Endothelial cell of umbilical vein (primary cell): ENCODE measurements at places on chromosomes 7 and 10. TPM values are rescaled to one million over a fixed set of nuclear protein-coding genes. Genes with fewer than 3 reads are reported as not detected.
A peak's percentile ranks its signal among the peaks of the same experiment; 100 is the strongest.

DNA sequence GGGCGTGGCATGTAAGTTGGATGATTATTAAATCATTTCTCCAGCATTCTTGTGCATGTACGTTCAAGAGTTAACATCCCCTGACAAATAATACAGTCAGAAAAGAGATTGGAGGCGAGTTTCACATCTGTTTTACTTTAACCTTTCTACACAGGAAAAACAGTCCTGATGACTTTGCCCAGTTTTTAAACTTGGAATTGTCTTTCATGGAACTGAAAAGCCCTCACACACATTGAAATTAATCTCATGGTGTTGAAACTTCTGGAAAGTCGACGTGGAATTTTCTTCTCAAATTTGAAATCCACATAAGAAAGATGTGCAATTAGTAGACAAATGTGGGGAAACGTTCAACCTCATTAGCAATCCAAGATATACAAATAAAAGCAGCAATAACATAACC lies 31.2 kb upstream of the ZNF438 start:
- no peak for DNase-seq

Gene HECW1
- total RNA-seq: not detected in 2 replicates

- no peak for DNase-seq
These were observed 101.6 kb upstream of the FAM171A1 start for GRCh38 chr10:15472431-15473395.

- DNase-seq: peak; percentile 35
These were observed 1.2 kb downstream of the IGFBP1 start for GRCh38 chr7:45889367-45890067.

DNA sequence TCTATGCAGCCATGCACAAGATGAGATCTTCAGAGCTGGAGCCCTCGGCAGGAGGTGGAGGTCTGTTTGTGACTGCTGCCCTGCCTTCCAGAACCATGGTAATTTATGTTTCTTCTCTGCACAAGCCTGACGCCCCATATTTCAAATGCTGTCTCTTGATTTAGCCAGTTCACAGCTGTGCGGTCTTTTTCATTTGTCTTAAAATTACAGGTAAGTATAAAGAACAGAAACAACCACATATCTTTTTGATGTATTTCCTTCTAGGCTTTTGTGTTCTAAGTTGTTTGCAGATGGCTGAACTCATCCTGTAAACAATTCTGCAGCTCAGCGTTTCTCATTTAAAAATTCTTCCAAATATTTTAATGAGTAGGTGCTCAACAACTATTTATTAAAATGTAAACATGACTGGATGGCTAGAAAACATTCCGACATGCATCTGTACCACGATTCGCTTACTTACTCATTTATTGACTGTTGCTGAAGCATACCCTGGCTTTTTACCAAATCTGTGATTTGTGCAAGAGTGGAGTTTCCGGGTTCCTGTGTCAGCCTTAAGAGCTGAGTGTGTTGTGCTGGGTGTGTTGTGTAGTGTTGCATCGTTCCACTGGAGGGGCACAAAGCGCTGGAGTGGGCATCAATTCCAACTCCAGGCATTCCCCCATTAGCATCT lies 58.9 kb downstream of the PIP4K2A start:
- no peak for DNase-seq

GRCh38 chr10:102511583-102512274 lies 8.0 kb downstream of the SUFU start:
- no peak for DNase-seq

GRCh38 chr7:72057231-72057630 lies 354.9 kb downstream of the CALN1 start:
- DNase-seq: no peak

- DNase-seq: no peak
These were observed 132.9 kb downstream of the KLF6 start for GRCh38 chr10:3651969-3652653.

DNA sequence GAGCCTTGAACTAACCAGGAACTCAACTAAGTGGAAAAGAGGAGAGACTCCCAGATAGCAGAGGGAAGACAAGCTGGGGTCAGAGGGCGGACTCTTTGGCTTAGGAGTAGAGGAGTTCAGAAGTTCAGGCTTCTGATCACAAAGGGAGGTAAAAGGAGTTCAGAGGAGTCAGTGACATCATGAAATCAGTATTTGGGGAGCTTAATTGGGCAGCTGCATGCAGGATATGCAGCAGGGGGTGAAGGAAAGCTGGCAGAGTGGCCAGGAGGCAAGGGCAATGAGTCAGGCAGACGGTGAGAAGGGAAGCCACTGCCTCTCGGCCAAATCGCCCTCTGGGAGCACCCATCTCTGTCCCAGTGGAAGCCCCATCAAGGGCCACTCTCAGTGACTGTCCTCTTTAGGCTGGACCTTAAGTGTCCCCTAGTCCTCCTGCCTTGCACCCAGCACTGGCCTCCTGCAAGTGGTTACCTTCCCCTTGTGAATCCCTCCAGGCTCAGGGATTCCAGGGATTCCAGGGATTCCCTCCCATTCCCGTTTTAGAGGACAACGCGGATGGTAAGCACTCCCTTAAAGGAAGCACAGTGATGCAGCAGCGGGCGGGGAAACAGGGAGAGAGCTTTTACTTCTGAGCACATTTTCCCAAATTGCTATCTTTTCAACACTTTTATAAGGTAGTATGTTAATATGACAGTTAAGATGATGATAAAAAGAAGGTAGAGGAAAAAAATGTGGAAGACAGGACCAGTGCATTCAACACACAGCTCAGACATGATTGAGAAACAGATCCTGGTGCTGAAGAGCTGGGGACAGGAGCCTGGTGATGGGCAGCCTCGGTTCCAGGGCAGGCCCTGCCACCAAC lies 72.6 kb downstream of the KCNMA1 start:
- no peak for DNase-seq

DNA sequence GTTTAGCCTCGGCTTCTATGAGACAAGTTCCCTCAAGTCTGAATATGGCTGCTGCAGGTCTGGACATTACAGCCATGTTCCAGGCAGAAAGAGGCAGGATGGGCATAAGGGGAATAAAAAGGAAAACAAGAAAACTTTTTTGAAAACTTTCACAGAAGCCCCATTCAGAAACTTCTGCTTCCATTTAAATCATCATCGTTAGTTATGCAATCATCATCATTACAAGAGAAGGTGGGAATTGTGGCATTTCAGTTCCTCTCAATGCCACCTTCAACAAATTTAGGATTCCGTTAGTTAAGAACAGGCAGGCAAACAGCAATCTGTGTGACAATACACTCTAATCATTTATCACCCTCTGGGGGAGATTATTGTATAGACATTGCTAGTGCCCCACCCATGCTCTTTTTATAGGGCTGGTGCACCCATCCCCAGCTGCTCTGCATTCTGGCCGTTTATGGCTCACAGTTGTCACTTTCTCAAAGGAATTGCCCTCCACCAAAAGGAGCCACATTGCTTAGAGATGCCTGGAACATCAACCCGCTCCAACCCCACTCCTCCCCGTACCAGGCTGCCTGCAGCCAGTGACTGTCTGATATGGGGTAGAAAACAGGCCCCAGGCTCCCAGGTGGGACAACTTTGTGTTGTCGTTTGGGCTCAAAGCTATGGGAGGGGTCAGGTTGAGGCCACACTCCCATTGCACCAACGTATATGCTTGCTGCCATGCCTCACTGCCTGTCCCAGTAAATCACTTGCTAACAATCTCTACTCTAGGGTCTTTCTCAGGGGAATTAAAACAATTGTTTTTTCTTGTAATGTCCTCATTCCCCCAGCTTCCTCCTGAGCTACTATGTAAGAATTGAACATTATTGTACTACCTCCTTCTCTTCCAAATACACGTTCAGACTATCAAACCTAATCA lies 24.2 kb downstream of the ITGB8 start:
- no peak for DNase-seq

GRCh38 chr10:97475936-97476594 lies 22.2 kb downstream of the MMS19 start:
- DNase-seq: no peak

Gene SKIDA1
- 0.71 and 0.83 TPM in 2 replicates for total RNA-seq

Gene IFIT3
- total RNA-seq: 2.6 and 3.1 TPM in 2 replicates

Gene C1QL3
- total RNA-seq: not detected in 2 replicates

- DNase-seq: no peak
These were observed 186.7 kb upstream of the KLF6 start for GRCh38 chr10:3971713-3972112.

Gene ST8SIA6
- total RNA-seq: 0.35 and 0.51 TPM in 2 replicates

Gene TAS2R4
- 0.88 and 1.4 TPM in 2 replicates for total RNA-seq

Gene PAPOLB
- total RNA-seq: 0.07 TPM in 2 replicates

Gene PALD1
- total RNA-seq: 62.1 and 73.3 TPM in 2 replicates

DNA sequence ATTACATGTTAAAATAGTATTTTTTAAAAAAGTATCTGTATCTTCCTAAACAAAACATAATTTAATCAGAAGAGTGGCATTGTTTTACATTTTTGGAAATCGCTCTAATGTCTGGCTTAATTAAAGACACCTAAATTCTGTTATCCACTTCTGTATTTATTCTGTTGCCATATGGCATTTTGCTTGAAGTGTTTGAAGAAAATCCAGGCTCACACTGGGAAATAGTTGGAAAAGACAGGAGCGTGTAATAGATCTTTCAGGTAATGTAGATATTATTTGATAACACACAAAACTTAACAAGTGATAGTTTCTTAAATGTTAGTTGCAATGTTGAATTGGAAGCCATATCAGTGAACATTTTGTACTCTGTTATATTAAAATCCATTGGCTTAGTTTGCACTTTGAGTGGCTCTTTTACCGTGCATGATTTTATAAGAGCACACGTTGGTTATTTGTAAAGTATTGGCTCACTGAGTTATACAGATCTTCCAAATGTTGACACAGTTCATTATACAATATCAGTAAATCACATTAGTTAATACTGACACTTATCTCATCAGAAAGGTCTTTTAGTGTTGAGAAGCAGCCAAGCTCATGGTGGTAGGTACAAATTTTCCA lies 128.4 kb upstream of the NPVF start:
- no peak for DNase-seq

GRCh38 chr10:30017556-30017955 lies 41.8 kb downstream of the JCAD start:
- DNase-seq: no peak

- DNase-seq: no peak
These were observed 59.8 kb downstream of the TMEM178B start for GRCh38 chr7:141133646-141134045.

Gene COBL
- total RNA-seq: 0.07 and 0.11 TPM in 2 replicates

DNA sequence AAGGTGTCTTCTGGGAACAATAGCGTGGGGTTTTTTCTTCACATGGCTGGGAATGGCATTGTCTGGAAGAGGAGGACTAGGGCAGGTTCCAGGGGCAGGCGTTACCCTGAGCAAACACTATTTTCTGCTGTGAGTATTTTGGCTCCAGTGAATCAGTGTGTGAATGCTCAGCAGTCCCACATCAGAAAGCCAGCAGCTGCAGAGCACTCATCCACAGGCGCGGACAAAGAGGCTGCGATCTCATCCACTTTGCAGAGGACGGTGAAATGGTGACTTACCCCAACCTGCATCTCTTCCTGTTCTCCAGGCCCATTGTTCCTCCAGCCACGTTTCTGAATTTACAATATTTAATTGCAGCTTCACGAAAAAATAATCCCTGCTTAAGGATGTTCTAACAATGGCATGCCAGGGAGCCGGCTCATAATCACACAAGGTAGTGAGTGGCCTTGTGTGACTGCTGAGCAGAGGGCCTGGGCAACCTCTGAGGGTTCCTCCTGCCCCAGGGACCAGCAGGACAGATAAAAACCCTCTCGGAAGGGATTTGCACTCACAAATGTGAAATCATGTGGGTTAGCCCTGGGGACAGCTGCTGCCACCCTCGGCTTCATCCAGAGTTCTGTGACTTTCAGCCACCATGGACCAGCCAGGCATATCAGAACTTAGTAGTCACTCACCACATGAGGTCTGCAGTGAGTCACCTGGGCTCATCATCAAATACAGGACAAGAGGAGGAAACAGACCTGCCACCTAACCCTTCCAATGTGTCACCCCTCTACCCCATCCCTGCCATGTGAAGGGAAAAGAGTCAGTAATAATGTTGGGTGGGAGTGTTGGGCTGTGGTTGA lies 65.0 kb upstream of the EN2 start:
- DNase-seq: no peak

Gene FAM180A
- not detected in 2 replicates for total RNA-seq

Gene TMEM196
- total RNA-seq: not detected in 2 replicates

- no peak for DNase-seq
These were observed 38.2 kb downstream of the FAM53B start for GRCh38 chr10:124705817-124706461.

Gene SPDYE18
- total RNA-seq: 0.35 and 0.66 TPM in 2 replicates

DNA sequence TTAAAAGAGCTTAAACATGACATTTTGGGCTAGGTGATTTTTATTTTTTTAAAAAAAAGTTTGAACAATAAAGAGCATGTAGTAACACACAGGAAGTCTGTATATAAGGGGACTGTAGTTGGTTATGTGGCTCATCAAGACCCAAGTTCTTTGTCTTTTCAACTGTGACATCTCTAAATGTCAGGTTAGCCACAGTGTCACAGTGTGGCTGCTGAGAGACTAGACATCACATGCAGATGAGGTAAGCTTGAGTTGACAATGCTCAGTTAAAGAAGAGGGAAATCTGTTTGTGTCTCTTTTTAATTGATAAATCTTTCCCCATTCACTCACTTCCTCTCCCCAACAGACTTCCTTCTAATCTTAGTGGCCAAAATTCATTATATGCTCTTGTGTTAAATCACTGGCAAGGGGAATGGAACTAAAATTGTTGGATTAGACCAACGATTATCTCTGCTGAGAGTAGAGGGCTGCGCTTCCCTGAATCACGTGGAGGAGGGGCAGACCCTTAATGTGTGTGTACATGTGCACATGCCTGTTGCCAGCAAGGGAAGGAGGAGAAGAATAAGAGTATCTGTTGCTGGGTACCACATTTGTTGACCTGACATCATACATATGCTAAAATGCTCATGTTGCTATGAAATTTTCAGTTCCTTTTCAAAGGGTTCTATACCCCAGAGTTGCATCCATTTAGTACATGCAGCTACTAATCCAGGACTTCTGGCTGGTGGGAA lies 78.3 kb downstream of the MMRN2 start:
- DNase-seq: no peak

Gene ZNF736
- 6.3 and 9.0 TPM in 2 replicates for total RNA-seq

Gene HOXA2
- 2.2 and 2.3 TPM in 2 replicates for total RNA-seq
